ENCODE measurements at places on chromosomes 5 and 9.

DNA sequence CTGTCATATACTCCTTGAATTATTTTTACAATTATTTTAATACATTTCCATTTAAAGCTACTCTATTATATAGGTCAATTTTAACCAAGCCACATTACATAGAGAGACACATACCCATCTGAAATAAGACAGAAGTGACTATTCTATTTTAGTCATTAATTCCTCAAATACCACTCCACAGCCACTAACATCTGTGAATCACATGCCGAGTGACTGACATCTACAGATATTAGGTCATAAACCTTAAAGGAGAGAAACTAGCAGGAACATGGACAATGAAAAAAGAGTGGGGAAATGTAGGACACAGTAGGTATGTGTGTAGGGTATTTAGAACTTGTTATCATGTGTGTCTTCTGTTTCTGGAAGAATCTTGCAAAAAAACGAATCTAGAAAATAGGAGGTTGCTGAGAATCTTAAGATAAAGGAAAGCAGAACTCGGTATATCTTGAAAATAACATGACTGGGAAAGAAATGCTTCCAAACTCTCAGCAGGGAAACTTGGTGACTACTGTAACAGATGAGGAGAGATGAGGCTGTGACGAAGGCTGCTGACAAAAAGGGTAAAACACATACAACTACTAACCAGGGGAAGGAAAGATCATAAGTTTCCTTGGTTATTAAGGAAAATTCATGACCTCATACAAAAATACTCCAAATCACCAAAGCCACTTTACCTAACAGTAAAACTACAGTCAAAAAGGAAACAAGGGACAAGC, 84.6 kb downstream of the PLPP1 start:
- DNase-seq, result no peak

DNA sequence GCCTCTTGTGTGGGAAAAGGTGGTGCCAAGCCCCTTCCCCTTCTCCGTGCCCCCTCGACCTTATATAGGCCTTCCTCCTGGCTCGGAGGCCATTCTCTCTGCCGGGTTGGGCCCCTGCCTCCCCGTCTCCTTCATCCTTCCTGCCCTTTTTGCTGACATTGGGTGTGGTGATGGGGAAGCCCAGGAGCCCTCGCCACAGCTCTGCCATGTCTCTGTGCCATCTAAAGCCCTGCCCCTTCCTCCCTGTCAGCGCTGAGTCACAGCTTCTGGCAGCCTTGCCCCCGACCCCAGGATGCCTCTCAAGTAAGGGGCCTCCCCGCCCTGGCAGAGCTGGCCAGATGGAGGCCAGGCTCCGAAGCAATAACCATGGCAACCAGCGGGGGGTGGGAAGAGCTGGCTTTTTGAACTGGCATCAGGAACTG, 30.4 kb downstream of the JADE2 start:
- DNase-seq, result no peak

GRCh38 chr5:134606726-134607125, 25.9 kb downstream of the SAR1B start:
- no peak for DNase-seq

- no peak for DNase-seq
Measured at GRCh38 chr5:167050568-167051401, 1240.7 kb upstream of the WWC1 start.

- DNase-seq, result no peak
Measured at GRCh38 chr9:99682870-99683269, 138.8 kb upstream of the NR4A3 start.

GRCh38 chr5:143040622-143041021, 270.4 kb downstream of the ARHGAP26 start:
- DNase-seq, result no peak
